Mesenteric fat pad (tissue), 1 donor: ENCODE measurements at places on chromosomes 7 and 10.
A peak's percentile ranks its signal among the peaks of the same experiment; 100 is the strongest.

- DNase-seq = peak; percentile 72
Observed at GRCh38 chr7:4113976-4114375, 568.1 kb upstream of the FOXK1 start.

DNA sequence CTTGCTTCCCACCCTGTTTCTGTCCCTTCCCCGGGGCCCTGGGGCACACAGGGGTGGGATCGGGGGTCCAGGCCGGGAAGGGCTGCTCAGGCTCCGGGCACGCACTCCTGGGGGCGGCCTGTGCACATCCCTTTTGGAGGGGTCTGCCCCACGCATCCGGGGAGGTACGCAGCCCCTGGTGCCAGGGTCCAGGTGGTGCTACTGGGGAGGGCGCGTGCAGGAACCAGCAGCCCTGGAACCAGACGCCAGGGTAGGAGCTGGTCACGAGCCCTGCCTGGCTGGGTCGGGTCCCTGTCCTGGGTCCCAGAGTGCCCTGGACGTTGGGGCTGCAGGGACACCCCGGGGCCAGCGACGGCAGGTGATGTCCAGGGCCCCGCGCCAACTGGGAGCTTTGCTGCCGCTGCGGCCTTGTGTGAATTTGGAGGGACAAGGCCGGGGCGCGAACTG is 53.4 kb downstream of the GLRX3 start:
- DNase-seq = no peak

DNA sequence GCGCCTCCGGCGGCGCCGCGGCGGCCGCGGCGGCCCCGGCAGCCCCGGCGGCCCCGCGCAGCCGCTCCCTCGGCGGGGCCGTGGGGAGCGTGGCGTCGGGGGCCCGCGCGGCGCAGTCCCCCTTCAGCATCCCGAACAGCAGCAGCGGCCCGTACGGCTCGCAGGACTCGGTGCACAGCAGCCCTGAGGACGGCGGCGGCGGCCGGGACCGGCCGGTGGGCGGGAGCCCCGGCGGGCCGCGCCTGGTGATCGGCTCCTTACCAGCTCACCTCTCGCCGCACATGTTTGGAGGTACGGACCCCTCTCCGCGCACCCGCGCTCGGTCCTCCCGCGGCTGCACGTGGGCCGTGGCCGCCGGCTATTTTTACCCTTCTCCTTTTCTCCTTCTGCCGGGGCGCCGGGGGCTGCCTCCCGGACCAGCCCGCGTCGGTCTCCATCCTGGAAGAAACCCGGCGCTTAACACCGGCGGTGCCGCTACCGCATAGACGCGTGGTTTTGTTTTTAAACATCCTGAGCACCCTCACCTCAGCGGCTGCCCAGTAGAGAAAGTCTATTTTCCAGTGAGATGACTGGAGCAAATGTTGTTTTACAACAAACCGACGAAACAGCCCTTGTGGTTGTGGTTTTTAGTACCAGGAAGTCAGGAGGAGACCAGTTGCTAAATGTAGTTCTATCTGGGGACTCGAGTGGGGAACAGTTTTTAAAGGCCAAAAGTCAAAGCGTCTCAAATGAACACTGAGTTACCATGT is 1.3 kb downstream of the ZNRF2 start:
- no peak for DNase-seq

DNA sequence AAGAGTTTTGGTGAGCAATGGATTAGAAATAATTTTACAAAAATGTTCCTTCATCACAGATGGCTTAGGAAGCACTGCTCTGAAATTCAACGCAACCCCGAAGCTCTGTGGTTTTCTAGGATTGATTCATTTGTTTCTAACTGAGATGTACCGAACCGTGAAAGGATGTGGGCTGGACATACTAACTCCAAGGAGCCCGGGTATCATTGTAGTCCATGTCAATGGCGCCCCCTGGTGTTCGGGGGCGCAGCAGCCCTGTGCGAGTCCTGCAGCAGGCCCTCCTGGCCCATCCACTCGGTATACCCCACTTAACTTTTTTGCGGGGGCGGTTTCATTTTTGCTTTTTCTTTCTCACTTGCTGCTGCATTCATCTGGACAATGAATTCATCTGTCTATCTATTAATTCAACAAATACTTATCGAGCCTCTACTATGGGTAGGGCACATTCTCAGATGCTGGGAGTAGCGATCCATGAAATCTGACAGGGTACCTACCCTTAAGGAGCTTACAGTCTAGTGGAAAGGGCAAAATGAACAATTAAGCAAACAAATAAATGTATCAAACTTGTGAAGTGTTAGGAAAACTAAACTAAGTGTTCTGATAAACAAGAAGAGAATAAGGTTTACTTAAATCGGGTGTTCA is 25.2 kb upstream of the ITPRID1 start:
- DNase-seq = no peak

DNA sequence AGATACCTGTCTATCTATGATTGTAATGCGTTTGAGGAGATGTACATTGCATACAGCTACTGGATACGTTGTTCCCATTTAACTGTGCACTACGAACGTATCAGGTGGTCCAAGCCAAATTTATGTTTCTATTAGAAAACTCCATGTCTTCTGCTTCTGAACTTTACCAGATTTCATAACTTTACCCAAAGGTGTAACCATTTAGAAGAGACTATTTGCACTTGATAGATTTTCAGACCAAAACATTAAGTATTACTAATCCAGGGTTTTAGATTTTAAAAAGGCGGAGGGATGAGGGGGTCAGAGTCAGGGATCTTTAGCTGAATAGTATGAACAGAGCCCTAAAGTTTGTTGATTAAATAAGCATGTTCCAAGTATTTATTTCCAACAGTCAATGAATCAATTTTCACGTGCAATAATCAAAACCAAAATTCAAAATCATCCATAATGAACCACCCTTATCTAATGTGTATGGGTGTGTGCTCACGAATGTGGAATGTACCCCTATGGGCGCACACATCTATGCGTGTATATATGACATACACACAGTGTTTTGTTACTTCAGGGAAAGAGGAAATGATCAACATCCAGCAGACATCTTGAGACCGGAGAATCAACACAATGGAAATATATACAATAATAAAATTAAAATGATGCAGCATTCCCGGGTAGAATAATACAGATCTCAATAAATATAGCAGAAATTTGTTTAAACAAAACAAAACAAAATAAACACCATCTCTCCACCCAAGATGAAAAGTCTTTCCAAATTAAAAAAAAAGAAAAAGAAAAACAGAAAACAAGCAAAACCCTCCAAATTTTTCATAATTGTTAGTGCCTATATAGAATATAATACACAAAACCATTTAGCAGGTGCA is 3.4 kb downstream of the FEZF1 start:
- DNase-seq = no peak

- no peak for DNase-seq
Observed at GRCh38 chr10:48762064-48763042, 77.7 kb downstream of the WDFY4 start.

DNA sequence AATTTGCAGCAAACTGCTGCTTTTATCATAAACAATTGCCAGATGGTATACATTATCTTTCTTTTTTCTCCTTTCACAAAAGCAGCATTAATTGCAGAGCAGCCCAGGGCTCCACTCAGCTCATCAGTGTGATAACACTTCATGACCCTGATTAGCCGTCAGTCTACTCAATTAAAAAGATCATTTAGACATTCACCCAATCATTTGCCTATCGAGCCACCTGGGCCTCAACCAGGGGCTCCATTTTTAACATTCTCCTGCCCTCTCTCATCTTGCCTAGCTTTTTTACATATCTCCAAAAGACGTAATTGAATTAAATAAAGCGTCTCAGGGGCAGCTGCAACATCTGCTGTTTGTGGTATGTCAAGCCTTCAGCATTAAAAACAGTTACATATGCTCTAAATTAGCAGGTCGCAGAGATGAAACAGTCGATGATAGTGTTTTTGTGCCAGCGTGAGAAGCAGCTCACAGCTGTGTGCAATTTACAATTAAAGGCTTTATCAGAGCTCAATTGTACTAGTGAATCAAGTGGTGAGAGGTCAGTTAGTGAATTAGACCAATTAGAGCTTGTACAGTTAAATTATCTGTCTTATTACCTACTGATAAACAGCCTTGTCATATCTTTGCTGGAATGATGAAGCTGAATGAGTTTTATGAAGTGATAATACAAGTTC is 522.5 kb downstream of the ETV1 start:
- DNase-seq = no peak

DNA sequence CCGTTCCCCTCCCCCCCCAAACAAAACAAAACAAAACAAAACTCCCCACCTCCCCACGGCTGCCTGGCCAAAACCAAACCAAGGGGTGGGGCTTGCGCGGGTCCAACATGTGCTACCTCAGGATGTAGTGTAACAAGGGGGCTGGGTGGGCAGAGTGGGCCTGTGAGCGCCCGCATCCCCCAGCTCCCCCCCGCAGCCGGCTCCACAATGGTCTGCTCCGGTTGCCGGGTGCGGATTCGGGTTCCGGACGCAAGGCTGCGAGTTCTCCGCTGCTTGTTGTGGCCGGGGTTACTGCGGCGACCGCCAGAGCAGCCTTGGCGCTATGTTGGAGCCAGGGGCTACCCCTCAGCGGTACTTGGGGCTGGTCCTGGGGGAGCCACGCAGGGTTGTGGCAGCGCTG is 4.9 kb downstream of the C10orf143 start:
- DNase-seq = no peak

DNA sequence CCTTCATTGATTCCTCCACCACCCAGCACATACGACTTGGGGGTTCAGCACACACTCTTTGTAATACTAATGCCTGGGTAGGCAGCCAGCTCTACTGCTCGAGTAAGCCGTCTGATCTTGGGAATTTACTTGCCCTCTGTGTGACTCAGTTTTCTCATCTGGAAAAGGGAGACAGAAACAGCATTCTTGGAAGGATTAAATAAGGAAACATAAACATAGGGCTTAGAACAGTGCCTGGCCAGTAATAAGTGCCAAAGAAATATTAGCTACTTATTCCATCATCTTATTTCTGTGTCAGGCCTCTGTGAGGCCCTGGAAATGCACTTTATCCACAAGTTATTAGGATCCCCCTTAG is 130.1 kb downstream of the TNS3 start:
- DNase-seq = no peak

DNA sequence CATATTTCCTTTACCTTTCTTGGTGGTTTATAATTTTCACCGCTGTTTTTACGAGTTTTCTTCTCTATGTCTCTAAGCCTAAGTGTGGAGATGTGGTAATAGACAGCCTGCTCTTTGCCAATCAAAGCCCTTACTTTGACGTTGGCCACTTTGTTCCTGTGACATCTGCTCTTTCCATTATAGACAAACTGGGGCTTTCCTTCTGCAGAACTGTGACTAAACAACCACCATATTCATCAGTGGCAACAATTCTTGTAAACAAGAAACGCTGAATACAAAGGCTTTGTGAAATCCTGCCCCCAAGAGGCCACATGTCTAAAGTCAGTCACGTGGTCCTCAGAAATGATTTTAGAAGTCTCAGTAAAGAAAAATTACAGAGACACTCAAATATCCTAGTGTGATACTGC is 59.6 kb upstream of the CAPZA2 start:
- no peak for DNase-seq

GRCh38 chr10:29998142-29998808 is 61.1 kb downstream of the JCAD start:
- no peak for DNase-seq

DNA sequence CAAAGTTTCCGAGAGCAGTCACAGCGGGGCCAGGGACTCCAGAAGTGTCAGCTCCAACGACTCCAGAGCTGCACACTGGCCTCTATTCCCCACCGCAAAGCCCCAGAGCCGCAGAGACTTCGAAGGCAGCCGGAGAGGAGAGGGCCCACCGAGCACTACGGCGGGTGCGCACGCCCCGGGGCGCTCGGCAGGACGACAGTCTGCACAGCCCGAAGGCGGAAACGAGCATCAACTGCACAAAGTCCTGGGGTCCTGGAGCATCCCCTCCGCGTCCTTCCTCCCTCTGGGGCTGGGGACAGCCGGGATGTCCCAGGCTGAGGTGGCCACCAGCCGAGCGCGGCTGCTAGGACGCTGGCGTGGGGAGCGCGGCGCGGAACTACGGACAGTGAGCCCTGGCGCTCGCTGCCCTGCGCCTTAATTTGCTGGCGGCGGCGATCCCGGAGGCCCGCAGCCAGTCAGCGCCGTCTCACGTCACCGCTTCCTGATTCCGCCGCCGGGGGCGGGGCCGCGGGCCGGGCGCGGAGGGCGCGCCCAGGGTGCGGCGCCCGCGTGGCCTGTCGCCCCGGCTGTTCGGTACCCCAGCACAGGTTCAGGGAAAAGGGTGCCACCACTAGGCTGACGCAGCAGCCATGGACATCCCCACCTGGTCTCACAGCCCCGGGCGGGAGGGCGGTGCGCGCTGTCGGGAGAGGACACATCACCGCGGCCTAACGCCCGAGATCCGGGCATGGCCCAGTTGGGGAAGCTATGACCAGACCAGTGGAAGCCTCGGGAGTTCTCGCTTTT is at the start of gene TBX20:
TSS of gene TBX20 (minus strand) at position 391 of the 786 bp plus-strand sequence. CDS start 480 bp downstream, outside the sequence.
- DNase-seq = no peak

- DNase-seq = no peak
Observed at GRCh38 chr7:23335621-23336020, 36.5 kb downstream of the MALSU1 start.

- DNase-seq = no peak
Observed at GRCh38 chr10:70515035-70515667, 36.6 kb downstream of the PALD1 start.

DNA sequence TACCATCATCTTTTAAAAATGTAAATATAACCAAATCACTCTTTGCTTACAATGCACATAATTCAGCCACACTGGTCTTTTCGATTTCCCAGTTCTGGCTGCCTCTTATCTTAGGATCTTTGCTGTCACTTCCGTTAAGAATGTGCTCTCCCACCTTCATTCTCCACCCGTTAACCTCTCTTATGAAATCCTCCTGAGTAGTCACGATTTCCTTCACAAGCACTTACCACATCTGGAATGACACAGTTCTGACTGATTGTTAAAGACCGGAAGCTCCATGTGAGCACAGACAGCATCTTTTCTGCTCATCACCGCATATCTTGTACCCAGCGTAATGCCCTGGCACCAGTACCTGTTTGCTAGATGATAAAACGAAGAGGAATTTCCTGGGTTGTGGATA is 84.3 kb downstream of the CUL2 start:
- DNase-seq = no peak

DNA sequence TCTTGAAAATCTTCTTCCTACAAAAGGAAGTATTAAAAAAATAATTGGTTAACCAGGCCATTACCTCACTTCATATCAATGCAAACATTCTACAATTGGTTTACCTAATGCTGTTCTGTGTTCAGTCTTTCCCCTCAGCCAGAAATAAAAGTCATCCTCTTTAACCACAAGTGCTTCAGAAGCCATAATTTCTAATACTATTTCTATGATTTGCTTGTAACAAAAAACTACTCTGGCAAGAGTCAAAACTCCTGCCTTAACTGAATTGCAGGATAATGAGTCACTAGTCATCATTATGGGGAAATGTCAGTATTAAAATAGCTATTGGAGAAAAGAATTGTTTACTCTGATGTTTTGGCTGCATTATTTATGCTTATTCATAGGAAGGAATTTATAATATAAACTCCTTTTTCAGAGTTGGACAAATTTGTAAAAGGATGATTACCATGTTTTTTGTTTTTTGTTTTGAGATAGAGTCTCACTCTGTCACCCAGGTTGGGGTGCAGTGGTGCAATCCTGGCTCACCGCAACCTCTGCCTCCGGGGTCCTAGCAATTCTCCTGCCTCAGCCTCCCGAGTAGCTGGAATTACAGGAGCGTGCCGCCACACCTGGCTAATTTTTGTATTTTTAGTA is 55.5 kb upstream of the ODAD2 start:
- no peak for DNase-seq

GRCh38 chr7:4797858-4798705 is 22.7 kb downstream of the AP5Z1 start:
- DNase-seq = no peak
